Neural crest cell (in vitro differentiated cells): ENCODE measurements at places on chromosomes 11 and 22. TPM values are rescaled to one million over a fixed set of nuclear protein-coding genes. Genes with fewer than 3 reads are reported as not detected.

Gene DNAJB7
- total RNA-seq, result not detected in 2 replicates

Gene SLC6A5
- 0.05 TPM in 1 of 2 replicates, not detected in the other for total RNA-seq

Gene NNMT
- 0.82 and 1.5 TPM in 2 replicates for total RNA-seq

Gene POU2AF1
- not detected in 2 replicates for total RNA-seq

Gene DEFB131B
- total RNA-seq, result not detected in 2 replicates

Gene HSPA8
- total RNA-seq, result 1,559 and 1,580 TPM in 2 replicates

Gene FAM111B
- 35.1 and 35.4 TPM in 2 replicates for total RNA-seq

Gene CALCB
- total RNA-seq, result not detected in 2 replicates

Gene ACCS
- total RNA-seq, result 9.9 and 11.0 TPM in 2 replicates

Gene PARVA
- 36.2 and 40.0 TPM in 2 replicates for total RNA-seq

Gene SCT
- not detected in 2 replicates for total RNA-seq

Gene CDON
- total RNA-seq, result 21.3 and 22.1 TPM in 2 replicates

Gene GRAMD1B
- 8.5 and 8.6 TPM in 2 replicates for total RNA-seq

Gene OR52E6
- total RNA-seq, result not detected in 2 replicates

Gene NRXN2
- total RNA-seq, result 8.5 and 10.0 TPM in 2 replicates

Gene TSSK2
- not detected in 2 replicates for total RNA-seq

Gene OR51E1
- not detected in 2 replicates for total RNA-seq

Gene UBQLNL
- total RNA-seq, result 0.09 and 0.20 TPM in 2 replicates

Gene MB
- total RNA-seq, result not detected in 2 replicates

Gene KRTAP5-7
- not detected in 2 replicates for total RNA-seq

Gene FJX1
- total RNA-seq, result 28.2 and 29.5 TPM in 2 replicates

Gene NPAS4
- 0.14 and 0.63 TPM in 2 replicates for total RNA-seq

Gene NLRP14
- total RNA-seq, result 0.30 and 0.51 TPM in 2 replicates

Gene OR51B4
- total RNA-seq, result not detected in 2 replicates

Gene APOBEC3B
- total RNA-seq, result 12.3 and 14.5 TPM in 2 replicates

Gene OR2AT4
- total RNA-seq, result not detected in 2 replicates

Gene THRSP
- total RNA-seq, result not detected in 2 replicates

Gene UBQLN3
- not detected in 2 replicates for total RNA-seq

Gene CCDC90B
- total RNA-seq, result 38.1 and 42.2 TPM in 2 replicates

Gene FBLN1
- total RNA-seq, result 152 and 163 TPM in 2 replicates

Gene CALCA
- total RNA-seq, result not detected in 2 replicates

Gene ZNF280B
- total RNA-seq, result 7.3 and 8.6 TPM in 2 replicates

Gene PKNOX2
- total RNA-seq, result 21.5 and 23.5 TPM in 2 replicates

Gene SAA2
- not detected in 2 replicates for total RNA-seq

Gene SPDYC
- total RNA-seq, result not detected in 2 replicates

Gene RASGRP2
- total RNA-seq, result 0.93 and 1.5 TPM in 2 replicates

Gene KLHL35
- 9.4 and 11.6 TPM in 2 replicates for total RNA-seq

Gene C11orf86
- not detected in 2 replicates for total RNA-seq

Gene RAPSN
- total RNA-seq, result 0.16 and 0.50 TPM in 2 replicates

Gene DGCR6
- total RNA-seq, result 4.8 and 4.9 TPM in 2 replicates

Gene ZBED5
- 85.1 and 89.1 TPM in 2 replicates for total RNA-seq
